Muscle of arm (tissue), 14 donors: ENCODE measurements at places on chromosomes 1 and 21.
A peak's percentile ranks its signal among the peaks of the same experiment; 100 is the strongest.

DNA sequence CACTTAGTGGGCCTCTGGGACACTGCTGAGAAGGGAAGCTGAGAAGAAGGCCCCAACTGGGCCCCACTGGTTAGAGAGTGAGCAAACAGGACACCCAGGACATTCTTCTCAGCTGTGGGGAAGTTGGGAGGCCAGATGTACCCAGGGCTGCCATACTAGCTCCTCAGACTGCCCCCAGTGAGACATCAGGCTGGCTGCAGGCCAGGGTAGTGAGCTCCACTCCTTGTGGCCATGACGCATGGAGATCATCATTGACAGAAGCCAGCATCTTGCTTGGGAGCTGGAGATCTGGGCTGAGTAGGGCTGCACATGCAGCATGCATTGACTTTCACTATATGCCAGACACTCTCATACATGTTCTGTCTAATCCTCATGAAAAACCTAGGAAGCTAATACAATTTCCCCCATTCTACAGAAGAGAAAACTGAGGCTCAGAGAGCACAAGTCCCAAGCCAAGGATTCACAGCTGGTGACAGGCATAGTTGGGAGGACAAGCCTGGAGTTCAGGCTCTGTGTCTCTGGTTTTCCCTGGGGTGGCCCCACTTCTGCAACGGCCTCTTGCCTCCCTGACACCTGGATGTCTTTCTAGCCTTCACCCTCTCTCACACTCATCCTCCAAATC is 24.1 kb upstream of the MYCL start:
- no peak for DNase-seq

DNA sequence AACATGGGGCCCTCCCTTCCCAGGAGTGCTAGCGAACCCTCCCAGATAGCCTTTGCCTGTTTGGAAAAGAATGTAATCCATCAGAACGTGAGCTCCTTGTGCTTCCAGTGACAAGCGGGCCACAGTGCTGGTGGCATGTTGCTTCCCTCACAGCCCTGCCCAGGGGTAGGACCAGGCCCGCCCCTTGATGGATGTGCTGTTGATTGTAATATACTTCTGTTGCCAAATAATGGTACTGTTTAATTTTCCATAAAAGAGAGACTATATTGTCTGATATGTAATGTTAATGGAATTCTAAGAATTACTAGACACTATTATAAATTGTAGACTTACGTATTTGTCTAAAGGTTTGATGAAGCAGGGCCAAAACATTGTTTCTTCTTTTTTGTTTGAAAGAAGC is 16.4 kb downstream of the ATP5PO start:
- no peak for DNase-seq

DNA sequence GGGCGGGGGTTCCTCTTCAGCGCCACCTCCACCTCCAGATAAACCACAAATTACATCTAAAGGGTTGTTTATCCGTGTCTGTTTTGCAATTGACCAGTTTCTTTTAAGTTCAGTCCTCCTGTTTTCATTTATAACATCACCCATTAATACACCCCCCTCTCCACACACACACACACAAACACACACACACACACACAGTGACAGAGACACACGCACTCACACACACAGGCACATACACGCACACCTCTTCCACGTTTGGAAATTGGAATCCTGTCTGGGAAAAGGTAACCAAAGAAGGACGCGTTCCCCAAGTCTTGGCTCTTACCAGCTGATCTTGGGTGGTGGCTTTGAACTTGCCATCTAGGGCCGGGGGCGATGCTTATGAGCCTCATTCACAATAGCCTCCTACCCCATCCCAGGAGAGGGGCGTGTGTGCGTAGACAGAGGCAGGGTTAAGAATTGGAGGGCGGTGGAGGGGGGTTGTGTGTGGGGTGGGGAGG is 442 bp upstream of the CSMD2 start:
- no peak for DNase-seq

DNA sequence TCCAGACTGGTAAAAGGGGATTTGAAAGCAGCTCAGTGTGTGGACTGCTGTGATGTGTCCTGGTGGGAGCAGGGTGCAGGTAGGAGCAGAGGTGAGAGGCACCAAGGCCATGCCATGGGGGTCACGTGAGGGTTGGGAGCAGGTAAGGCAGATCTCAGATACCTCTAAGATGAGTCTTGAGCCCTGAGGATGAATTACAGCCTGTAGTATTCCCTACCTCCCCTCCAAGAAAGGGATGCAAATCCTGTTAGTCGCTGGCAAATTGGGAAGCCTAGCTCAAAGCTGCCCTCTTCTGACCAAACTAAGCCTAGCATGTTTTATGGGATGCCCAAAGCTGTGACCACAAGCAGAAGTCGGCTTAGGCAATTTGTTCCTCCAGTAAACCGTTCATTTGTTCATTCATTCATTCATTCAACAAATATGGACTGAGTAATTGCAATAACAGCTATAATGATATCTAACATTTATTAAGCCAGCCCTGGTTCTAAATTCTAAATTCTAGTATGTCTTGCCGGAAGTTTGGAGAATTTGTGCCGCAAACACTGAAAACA is 3.9 kb upstream of the NUAK2 start:
- DNase-seq = peak; percentile 75

DNA sequence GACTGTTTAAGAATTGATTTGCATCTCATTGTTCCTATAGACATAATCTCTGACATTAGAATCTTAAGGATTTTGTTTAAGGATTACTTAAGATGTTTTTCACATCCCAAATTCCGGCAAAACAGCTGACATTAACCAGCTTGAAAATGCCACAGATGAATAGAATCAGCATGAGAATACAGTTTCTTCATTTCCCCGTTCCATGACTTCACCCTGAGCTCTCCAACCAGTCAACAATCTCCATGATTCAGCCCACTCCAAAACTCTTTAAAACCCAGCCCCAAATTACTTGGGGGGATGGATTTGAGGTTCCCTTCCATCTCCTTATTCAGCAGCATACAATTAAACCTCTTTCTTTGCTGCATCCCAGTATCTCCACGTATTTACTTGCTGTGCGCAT is 201.0 kb downstream of the LYPLAL1 start:
- DNase-seq = no peak

- DNase-seq = no peak
These were observed 18.2 kb upstream of the CDCP2 start for GRCh38 chr1:54171016-54171415.

DNA sequence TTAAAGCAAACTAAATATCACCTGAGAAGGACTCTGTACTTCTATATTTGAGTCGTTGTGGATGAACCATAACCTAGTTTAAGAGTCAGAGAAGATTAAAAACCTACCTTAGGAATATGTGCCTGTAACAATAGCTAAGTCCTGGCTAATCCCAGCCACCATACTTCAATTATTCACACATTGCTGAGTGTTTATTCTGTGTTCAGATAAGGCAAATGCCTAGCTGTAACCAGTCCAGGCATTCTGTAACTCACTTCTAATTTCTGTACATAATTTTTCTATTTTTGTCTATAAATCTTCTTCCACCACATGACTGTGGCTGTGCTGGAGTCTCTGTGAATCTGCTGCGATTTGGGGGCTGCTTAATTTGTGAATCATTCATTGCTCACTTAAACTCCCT is 441.9 kb upstream of the ADAMTS5 start:
- no peak for DNase-seq

GRCh38 chr1:109370712-109371340 is 26.9 kb downstream of the SORT1 start:
- DNase-seq = no peak

DNA sequence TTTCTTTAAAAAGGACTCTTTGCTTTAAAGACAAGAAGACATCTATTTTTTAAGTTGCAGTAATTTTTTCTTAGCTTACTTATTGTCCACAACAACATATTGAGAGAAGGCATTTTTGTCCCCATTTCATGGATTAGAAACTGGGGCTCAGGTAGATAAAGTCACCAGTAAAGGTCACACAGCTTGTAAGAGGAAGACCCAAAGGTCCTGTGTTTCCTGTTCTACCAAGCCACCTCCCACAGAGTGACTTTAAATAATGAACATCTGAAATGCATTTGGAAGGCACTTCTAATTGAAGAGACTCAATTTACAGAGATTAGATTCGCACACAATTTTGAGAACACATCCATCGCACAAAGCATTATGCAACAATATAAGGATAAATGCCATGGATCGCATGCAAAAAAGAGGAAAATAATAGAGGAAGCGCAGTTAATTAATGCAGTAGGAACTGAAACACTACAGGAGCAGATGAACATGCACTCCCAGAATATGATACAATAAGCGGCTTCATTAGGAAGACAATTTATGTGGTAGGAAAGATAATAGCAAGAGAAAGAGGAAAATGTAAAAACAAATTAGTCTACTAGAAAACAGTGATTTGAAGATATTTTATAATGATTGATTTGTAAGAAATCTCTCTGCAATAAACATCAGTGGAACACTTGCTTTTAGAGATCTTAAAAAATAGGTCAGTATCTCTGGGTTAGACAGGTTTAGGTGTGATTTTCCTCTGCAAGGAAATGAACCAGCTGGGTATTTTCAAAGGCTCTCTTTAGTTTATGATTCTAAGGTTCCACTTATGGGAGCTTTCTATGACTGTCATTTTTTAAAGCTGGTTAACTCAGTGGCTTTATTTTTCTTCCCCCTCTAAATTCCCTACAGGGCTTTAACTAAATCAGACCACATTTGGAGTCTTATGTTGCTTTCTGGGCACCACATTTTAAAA is 27.1 kb upstream of the CD2 start:
- DNase-seq = no peak

- no peak for DNase-seq
These were observed 5.4 kb upstream of the SHISA4 start for GRCh38 chr1:201883266-201883665.

GRCh38 chr1:203026666-203027663 is 674 bp downstream of the PPFIA4 start:
- DNase-seq = no peak

DNA sequence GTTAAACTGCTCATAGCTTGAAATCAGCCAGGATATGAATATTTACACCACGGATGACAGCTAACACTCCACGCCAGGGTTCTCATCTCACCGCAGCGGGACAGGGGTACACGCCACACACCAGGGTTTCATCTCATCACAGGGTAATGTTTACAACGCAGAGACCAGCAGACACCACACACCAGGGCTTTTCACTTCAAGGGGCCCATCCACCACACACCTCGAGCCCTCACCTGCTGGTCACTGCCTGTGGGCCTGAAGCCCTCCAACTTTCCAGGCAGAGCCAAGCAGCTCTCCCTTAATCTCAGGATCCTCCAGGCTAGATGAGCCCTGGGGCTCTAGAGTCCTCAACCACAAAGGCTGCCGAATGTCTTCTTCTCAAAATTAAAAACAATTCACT is 1.3 kb upstream of the KRTAP10-12 start:
- DNase-seq = no peak

GRCh38 chr1:1782399-1783221 is 4.3 kb upstream of the NADK start:
- DNase-seq = peak; percentile 51

- no peak for DNase-seq
These were observed 1171.8 kb downstream of the AMY1C start for GRCh38 chr1:104921525-104921924.

DNA sequence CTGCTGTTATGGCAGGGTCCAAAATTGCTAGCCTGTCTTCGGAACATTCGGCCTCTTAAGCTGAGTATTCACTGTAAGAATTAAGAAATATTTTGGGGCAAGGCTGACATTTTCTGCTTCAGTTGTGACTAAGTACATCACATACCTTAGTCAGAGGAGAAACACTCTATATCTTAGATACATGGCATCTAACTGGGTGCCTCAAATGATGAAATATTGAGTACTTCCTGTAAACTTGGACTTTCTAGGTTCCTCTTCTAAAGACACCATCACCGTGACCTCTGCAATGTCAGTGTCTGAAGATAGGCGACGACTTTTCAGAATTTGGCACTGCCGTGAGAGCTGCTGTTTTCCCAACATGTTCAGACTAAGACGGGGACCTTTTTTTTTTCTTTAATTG is 65.6 kb downstream of the PCBP3 start:
- DNase-seq = no peak

GRCh38 chr1:155931332-155932038 is 2.7 kb downstream of the KHDC4 start:
- DNase-seq = no peak

GRCh38 chr1:22452481-22452957 is 868 bp downstream of the ZBTB40 start:
- no peak for DNase-seq

DNA sequence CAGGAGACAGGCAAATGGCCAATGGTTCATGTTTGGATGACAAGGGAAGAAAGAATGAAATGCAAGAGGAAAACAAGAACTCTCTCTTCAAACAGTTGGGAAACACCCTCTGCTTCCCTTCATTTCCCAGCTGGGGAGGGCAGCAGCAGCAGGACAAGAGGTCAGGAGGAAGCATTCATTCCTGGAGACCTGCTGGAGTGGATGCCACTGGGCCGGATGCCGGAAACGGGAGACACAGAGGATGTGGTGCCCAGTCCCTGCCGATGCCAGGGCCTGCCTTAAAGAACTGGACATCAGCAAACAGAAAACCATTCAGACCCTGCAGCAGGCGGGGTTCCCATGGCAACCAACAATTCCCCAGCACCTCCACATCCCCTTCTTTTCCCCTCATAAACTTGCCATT is 102.3 kb upstream of the ZNF648 start:
- DNase-seq = no peak

DNA sequence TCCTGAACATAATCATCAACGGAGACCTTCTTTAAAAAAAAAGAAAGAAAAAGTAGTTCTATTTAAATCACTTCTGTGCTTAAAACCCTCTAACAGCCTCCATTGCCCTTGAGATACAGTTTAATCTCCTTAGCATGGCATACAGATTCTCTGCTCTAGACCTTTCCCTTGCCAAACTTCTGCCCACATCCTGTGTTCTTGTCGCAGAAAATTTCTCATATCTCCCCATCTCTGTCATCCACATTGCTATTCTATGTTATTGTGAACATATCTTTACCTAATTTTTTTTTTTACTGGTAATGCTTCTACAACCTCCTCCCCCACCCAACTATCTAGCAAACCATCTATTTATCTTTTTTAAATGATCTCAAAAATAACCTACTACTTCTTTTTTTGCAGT is 135.7 kb upstream of the PROX1 start:
- no peak for DNase-seq

DNA sequence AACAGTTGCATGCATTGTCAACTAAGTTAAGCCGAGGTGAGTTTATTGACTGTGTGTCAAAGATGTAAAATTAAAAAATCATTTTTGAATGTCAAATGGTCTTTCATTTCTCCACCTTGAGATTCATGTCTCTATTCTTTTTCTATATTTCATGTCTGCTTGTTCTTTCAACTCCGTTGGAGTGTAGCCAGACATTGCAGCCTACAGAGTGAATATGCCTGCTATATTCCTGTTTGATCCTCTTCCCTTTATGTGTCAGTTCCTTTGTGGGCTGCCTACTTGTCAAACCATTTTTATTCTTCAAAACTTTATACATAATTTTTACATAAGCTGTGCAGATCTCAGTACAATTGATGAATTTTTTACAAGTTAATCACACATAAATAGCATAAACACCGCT is 1325.8 kb upstream of the PRMT6 start:
- no peak for DNase-seq

DNA sequence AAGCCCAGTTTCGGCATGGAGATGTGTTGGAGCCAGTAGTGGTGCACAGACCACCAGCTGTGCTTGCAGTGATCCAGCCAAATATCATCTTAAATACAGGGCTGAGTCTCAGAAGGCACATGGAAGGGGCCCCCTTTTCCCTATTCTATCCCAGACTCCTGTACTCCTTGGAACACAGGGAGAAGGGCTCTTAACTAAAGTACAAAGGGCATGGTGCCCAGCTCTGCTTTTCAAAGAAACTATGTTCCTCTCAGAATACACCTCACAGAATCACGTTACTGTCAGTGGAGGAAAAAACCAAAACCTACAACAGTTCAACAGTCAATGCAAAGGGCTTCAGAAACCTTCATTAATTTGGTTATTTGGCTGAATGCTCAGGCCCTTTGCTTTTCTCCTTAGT is 180.6 kb upstream of the C1orf105 start:
- peak; percentile 39 for DNase-seq
